GM19239 (cell line): ENCODE measurements at places on chromosomes 7 and 10.

DNA sequence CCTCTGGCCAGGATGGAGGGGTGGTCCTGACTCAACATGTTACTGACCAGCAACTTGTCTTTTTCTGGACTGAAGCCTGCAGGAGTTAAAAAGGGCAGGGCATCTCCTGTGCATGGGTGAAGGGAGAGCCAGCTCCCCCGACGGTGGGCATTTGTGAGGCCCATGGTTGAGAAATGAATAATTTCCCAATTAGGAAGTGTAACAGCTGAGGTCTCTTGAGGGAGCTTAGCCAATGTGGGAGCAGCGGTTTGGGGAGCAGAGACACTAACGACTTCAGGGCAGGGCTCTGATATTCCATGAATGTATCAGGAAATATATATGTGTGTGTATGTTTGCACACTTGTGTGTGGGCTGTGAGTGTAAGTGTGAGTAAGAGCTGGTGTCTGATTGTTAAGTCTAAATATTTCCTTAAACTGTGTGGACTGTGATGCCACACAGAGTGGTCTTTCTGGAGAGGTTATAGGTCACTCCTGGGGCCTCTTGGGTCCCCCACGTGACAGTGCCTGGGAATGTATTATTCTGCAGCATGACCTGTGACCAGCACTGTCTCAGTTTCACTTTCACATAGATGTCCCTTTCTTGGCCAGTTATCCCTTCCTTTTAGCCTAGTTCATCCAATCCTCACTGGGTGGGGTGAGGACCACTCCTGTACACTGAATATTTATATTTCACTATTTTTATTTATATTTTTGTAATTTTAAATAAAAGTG lies 6.0 kb downstream of the PLAU start:
- DNase-seq: no peak

- no peak for DNase-seq
Observed at GRCh38 chr10:93495654-93496321, 624 bp upstream of the CEP55 start.

- no peak for DNase-seq
Observed at GRCh38 chr10:14578060-14578952, 196.4 kb downstream of the FAM107B start.

DNA sequence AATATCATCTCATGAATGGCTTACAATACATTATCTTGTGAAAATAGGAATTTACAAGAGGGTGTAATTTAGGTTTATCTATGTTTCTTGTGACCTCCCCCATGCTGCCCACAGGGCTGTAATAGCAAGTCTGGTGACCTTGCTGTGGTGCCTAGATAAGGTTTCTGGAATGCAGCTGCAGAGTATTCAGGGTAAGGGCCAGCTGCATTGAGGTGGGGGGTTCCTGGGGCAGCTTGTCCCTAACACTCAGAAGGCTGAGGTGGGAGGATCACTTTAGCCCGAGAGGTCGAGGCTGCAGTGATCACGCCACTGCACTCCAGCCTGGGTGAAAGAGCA lies 5.3 kb upstream of the DHTKD1 start:
- DNase-seq: no peak

GRCh38 chr7:134419875-134420274 lies 39.0 kb downstream of the AKR1B1 start:
- no peak for DNase-seq
